ENCODE measurements at places on chromosomes 7 and 10.

DNA sequence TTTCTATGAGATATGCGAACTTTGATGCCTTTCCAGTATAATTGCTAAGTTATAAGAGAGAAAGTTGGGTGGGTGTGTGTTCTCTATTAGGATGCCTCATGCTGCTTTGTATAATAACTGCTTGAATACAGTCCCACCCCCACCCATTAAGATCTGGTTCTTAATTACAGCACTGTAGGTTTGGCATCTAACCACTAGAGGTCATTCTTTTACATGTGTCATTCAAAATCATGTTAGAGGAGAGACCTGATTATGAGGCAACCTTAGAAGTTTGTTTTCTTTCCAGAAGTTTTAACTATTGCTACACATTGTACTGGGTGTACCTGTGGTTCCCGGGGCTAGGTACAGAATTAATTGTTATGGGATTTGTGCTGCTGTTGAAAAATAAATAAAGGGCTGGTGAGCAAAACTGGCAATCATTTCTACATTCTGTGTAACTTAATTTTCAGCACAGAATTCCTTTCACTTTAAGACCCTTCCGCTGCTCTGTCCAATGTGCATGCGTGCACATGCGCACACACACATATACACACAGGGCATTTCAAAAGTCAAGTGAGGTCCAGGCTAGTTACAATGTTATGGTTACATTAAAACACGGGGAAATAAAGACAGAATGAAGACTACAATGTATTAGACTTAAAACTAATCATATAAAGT lies 1156.3 kb downstream of the SORCS3 start:
- no peak for DNase-seq

- no peak for DNase-seq
Observed at GRCh38 chr7:21939136-21939857, 6.4 kb downstream of the CDCA7L start.

DNA sequence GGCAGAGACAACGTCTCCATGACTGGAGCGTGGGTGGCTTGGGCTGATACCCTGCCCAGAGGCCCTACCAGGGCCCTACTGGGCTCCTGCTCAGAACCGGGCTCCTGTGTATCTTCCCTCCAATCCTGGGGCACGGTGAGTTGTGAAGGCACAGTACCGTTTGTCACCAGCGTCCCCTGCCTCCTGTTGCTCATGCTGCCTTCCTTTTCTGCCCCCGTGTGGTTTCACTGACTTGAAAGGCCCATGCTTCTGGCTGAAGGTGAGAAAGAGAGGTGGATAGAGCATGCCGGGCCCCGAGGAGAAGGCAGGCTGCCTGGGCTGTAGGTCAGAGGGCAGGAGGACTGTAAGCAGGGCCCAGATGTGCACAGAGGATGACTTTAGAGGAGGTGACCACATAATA lies 9.1 kb upstream of the DMBT1 start:
- DNase-seq, result no peak

- no peak for DNase-seq
Observed at GRCh38 chr10:78116361-78116760, 82.7 kb downstream of the RPS24 start.

DNA sequence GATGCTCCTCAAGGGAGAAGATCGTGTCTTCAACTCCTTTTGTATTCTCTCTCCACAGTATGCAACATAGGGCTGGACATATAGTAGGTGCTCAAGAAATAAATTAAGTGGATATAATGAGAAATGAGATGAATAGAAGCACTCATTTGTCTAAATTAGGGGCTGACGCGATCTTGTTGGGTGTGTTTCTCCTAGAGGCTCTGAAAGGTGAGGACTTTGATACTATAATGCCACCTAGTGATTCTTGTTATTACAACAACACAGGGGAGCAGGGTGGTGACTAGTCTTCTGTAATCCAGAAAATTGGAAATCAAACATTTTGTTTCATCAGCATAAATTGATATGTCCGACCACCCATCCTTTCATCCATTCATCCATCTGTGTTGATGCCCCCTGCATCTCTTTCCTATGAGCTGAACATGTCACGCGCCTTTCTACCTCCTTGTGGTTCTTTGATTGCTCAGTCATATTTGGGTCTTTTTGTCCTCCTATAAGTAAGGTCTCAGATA lies 3.5 kb upstream of the CFAP58 start:
- peak; percentile 74 for DNase-seq

DNA sequence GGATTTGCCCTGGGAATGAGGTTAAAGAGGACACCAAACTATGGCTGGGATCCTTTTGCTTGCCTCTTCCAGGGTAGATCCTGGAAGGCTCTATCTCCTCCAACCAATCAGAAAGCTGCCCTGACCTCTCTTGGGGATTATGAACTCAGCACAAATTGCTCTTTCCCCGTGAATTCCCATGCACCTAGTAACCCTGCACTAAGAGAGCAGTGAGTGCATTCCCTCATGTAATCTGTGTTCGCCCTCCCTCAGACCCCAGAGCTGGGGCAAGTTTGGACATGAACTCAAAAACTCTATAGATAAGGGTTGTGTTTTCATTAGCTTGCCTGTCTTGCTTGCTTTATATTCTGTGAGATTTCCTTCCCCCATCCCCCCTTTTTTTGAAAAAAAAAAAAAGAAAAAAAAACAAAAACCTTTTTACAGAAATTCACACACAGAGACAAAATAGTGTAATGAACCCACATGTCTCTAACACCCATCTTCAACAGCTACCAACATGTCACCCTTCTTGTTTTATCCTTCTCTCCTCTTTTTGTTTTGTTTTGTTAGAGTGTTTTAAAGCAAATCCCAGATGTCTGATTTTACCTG lies 225.5 kb upstream of the TCF7L2 start:
- no peak for DNase-seq

GRCh38 chr7:136205956-136206355 lies 228.8 kb upstream of the MTPN start:
- no peak for DNase-seq

DNA sequence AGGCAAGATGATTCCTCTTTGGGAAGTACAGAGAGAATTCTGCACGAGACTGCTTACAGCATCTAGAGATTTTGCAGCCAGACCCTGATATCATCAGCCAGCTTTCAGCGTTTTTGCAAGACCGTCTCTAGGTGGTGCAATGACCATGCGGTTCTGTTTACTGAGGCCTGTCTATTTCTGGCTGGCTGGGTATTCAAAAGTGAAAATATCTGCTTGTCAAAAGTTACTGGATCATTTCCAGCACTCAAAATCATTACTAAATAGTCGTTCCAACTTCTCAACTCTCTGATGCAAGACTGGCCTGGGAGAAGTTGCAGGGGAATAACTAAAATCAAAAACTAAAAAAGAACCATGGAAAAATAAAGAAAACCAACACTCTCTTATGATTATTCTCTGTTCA lies 240.1 kb downstream of the ELMO1 start:
- peak; percentile 3 for DNase-seq

DNA sequence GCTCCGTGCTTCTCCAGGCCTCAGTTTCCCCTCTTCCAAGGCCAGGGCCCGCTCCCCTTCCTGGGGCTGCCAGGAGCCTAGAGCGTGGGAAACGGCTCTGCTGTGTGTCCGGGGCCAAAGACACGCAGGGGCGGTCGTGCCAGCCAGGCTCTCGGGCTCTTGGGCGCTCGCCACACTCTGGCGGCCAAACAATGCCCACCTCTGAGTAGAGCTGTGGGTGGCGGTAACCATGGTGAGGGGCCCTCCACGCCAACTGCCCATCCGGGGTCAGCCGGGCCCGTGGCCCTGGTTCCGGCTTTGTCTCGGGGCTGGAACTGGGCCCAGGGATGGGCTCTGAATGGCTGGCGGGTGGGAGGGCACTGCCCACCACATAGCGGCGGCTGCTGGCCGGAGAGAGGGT lies 16.0 kb downstream of the GRIFIN start:
- no peak for DNase-seq

- DNase-seq, result no peak
Observed at GRCh38 chr7:117828825-117829224, 44.4 kb downstream of the CTTNBP2 start.

DNA sequence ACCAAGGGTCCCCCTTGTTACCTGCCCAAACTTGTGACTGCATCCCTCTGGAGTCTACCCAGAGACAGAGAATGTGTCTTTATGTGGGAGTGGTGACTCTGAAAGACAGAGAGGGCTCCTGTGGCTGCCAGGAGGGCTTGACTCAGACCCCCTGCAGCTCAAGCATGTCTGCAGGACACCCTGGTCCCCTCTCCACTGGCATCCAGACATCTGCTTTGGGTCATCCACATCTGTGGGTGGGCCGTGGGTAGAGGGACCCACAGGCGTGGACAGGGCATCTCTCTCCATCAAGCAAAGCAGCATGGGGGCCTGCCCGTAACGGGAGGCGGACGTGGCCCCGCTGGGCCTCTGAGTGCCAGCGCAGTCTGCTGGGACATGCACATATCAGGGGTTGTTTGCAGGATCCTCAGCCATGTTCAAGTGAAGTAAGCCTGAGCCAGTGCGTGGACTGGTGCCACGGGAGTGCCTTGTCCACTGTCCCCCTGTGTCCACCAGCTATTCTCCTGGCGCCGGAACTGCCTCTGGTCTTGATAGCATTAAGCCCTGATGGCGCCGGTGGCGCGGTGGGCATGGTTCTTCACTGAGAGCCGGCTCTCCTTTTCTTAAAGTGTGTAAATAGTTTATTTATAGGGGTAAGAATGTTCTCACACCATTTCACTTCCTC lies 19.4 kb upstream of the SH2D4B start:
- DNase-seq, result no peak

Data from NCI-H1436 (cell line).